ENCODE measurements at places on chromosomes 12 and 14.

GRCh38 chr12:78470354-78471195, 394.0 kb upstream of the SYT1 start:
- no peak for DNase-seq

DNA sequence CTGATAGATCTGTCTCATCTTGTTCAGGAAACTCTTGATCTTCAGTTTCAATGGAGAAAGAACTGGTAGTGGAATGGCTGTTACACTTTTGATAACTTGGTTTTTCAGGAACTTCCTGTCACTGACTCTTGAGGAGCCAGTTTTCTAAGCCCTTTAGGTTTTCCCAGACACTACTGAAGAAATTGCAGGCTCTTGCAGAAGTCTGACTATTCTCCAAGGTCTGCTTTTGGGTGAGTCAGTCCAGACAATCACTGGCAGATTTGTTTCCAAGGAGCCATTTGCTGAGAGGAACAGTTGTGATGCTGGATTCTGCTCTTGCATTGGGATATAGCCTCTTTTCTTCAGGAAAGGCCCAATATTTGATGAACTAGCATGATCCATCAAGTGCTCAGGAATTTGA, 468.0 kb downstream of the FUT8 start:
- DNase-seq: no peak

DNA sequence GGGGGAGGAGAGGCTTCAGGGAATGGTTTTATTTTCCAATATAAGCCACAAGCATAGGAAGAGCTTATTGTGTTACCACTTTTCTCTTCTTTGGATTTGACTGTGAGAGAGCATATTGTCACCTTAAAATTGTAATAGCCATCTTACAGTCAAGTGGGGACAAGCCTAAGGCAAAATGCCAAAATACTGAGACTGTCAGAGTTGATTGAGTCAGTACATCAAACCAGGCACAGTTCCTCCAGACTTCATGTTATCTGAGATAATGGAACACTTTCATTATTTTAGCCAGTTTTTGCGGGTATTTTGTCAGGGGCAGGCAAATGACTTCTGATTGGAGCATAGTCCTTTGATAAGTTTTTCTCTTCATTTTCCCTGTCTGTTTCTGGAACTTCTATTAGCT, 19.5 kb upstream of the NUBPL start:
- DNase-seq: no peak

DNA sequence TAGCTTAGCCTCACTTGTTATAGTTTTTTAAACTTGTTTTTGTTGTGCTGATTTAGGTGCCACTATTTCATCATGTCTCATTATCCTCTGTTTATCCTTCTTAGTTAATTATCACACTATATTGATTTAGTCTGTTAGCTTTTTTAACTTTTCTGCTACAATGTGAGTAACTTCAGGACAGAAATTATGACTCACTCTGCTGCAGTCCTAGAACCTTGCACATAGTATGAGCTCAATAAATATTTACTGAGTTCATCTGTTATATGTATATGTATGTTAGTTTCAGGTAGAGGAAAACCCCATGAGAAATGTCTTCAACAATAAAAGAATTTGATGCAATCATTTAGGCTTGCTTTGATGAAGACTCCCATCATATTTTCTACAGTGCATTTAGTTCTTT, 224.3 kb upstream of the NAV3 start:
- no peak for DNase-seq

DNA sequence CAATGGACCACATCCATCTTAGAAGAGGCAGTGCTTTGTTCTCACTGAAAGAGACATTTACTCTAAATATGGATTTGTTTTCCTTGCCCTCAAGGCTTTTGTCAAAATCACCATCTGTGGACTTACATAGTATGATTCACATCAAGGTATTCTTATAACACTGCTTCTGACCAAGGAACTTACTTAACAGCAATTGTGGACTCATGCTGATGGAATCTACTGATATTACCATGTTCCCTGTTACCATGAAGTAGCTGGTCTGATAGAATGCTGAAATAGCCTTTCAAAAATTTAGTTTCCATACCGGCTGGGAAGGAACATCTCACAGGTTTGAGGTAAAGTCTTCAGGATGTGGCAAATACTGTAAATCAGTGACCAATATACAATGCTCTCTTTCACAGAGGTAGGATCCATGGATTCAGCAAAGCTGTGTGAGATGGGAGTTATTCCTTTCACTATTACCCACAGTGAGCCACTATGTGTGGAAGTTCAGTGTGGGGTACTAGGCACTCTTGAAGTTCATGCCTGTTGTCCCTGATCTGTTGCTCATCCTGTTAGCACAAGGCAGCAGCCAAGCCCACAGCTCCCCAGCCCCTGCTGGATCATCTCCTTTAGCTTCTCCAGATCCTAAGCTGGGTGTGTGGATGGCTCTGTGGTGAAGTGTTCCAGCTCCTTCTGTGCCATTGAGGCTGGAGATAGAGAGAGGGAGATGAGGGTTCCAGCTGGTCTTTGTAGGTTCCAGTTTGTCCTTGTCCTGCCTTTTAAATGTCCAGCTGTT, 126.4 kb downstream of the ATP23 start:
- DNase-seq: no peak

- DNase-seq: no peak
Observed at GRCh38 chr12:26125400-26126339, 833 bp upstream of the BHLHE41 start.

DNA sequence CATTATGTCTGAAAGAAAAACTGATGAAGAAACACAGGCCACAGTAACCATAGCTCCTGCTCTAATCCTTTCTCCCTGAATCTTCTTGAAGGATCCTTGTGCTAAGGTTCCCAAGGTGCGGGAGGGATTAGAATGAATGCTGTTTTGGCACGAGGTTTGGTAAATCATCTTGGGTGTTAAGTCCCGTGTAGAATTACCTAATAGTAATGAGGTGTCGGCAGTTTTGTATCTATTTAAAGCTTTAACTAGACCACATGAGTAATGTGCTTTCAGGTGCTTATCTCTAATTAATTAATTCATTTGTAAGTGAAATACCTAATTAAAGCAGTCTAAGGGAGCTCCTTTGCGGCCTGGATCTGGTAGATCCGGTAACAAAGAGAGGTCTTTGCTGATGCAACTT, 53.9 kb downstream of the GNG2 start:
- no peak for DNase-seq

All from cortex of kidney (tissue), 1 donor.